IMR-90 (cell line): ENCODE measurements at places on chromosomes 3 and 15. TPM values are rescaled to one million over a fixed set of nuclear protein-coding genes. Genes with fewer than 3 reads are reported as not detected.

BFSP2 gene
- polyA plus RNA-seq, result not detected in 2 replicates

KY gene
- 0.04 and 0.09 TPM in 2 replicates for polyA plus RNA-seq

ARL6IP5 gene
- 68.7 and 76.4 TPM in 2 replicates for polyA plus RNA-seq

CILP gene
- 0.01 and 0.02 TPM in 2 replicates for polyA plus RNA-seq

HYAL1 gene
- 0.29 and 0.32 TPM in 2 replicates for polyA plus RNA-seq

TICRR gene
- polyA plus RNA-seq, result 4.0 and 4.2 TPM in 2 replicates

DENND6A gene
- 3.5 and 3.8 TPM in 2 replicates for polyA plus RNA-seq

CASR gene
- not detected in 2 replicates for polyA plus RNA-seq

IL20RB gene
- polyA plus RNA-seq, result 0.72 and 0.97 TPM in 2 replicates

C3orf22 gene
- not detected in 2 replicates for polyA plus RNA-seq

TEX55 gene
- polyA plus RNA-seq, result not detected in 2 replicates

ATP13A5 gene
- polyA plus RNA-seq, result not detected in 2 replicates

TM4SF1 gene
- 302 and 364 TPM in 2 replicates for polyA plus RNA-seq

SKOR1 gene
- 0.03 and 0.06 TPM in 2 replicates for polyA plus RNA-seq

STX19 gene
- polyA plus RNA-seq, result not detected in 2 replicates

P2RY13 gene
- not detected in 2 replicates for polyA plus RNA-seq

GATA2 gene
- polyA plus RNA-seq, result 13.5 and 15.0 TPM in 2 replicates

ASB14 gene
- not detected in 2 replicates for polyA plus RNA-seq

CDHR4 gene
- 0.07 TPM in 1 of 2 replicates, not detected in the other for polyA plus RNA-seq

GHSR gene
- polyA plus RNA-seq, result not detected in 2 replicates

FBXO40 gene
- polyA plus RNA-seq, result not detected in 2 replicates

GPR149 gene
- not detected in 2 replicates for polyA plus RNA-seq

IGSF11 gene
- polyA plus RNA-seq, result 0.06 TPM in 1 of 2 replicates, not detected in the other

ADAMTS9 gene
- polyA plus RNA-seq, result 0.46 and 0.55 TPM in 2 replicates
